GF-D8 (cell line): ENCODE measurements at places on chromosomes 3 and 15.

DNA sequence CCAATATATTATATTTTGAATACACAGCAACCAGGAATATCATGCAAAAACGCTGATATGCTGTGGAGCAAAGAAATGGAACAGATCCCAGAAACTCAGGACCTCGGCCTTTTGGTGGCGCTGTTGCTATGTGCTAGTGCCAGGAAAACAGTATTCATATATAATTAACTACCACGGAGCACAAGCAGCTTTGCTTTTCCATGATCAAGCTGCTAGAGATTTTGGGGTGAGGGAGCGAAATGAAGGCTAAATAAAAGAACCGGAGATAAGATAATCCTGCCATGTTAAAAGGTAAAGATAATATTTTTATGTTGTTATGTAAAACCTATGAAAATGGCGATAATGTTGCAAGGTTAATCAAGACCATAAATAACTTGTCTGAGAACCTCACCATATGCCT, 157.7 kb upstream of the FAM3D start:
- no peak for DNase-seq

DNA sequence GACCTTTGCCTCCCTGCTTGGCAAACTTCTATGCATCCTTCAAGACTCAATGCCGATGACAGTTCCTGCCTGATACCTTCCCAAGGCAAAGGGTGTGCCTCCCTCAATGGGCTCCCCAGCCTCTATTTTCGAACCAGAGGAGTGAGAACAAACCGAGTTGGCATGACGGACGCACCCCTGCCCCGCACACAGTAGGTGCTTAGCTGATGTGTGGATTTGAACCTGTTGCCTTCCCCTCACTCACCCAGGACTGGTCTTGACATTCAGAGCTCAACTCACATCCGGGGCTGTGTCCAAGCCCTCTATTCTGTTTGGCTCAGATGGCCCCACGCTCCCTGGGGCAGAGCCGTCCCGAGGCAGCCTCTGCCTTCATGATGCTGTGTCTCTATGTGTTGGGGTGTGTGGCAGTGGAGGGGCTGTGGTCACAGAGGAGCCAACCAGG, 52.2 kb upstream of the SLC6A11 start:
- no peak for DNase-seq

DNA sequence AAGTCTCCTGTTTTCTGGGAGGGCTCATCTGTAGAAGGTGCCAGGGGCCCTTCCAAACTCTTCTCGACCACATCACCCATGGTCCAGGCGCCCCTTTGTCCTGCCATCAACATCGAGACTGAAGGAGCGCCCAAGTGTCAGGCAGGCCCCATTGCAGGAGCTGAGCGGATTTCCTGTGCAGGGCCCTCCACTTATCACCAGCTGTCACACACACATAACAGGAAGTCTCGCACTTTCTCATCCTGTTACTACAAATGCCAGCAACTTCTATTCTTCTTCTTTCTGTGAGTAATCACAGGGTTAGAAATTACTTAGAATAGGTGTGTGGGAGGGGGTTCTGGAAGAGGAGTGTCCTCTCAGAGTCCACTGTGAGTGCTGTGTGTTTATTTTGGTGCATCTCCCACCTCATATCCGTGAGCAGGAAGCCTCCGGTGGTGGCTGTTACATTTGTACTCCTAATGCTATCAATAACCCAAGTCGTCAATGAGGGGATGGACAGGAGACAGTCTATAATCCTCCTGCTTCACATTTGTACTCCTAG, at the start of gene KLHL6:
Gene KLHL6, minus strand, starts transcription at position 166 of the 541 bp plus-strand sequence. Its CDS starts 53 bp downstream, at position 113.
- DNase-seq, result peak; percentile 92

DNA sequence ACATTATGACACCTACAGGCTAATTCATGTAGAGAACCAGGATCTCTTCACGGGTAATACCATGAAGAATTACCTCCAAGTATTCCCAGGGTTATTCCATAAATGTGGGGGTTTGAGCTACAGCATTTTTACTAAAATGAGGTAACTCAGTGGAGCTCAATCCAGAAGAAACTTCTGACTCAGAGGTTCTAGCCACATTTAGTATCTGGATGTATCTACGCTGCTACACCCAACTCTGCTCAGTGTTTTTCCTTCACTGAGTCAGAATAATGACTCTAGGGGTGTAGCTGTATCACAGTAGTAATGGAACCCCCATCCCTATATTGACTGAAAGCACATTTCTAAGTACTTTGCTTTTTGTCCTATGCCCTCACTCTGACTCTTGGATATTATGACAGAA, 52.4 kb downstream of the COPS2 start:
- DNase-seq, result no peak

GRCh38 chr3:33937628-33938027, 139.2 kb downstream of the PDCD6IP start:
- no peak for DNase-seq

- DNase-seq, result no peak
Measured at GRCh38 chr15:72135719-72136118, 17.5 kb downstream of the SENP8 start.

DNA sequence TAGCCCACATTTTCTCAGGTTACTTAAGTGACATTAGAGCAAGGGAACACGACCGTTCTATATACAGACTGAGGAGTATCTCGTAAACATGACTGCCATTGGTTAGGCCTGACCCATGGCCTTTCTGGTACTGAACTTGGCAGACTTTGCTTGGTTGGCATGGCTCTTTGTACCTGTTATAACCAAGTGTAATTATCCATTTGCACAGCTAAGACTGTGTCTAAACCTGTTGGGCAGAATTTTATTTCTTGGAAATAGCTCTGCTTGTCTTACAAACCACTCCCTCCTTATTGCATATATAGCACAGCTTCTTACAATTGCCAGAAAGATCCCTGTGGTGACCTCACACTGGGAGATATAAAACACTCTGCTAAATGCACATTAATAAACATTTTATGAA, 106.9 kb downstream of the P2RY1 start:
- no peak for DNase-seq

DNA sequence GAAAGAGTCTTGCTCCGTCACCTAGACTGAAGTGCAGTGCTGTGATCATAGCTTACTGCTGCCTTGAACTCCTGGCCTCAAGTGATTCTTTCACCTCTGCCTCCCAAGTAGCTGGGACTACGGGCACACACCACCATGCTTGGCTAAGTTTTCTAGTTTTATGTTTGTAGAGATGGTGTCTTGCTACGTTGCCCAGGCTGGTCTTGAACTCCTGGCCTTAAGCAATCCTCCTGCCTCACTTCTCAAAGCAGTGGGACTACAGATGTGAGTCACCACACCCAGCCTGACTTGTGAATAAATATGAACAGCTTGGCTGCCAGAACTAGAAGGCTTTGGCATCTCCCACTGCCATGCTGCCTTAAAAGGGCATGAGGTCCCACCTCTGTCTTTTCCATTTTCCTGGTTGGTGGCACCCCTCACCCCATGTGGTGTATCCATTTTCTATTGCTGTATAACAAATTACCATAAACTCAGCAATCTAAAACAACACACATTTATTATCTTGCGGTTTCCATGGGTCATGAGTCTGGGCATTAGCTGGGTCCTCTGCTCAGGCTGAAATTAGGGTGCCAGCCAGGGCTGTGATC, 44.3 kb downstream of the PTPRG start:
- DNase-seq, result no peak

GRCh38 chr3:175274056-175274455, 414.9 kb downstream of the NAALADL2 start:
- DNase-seq, result no peak

GRCh38 chr3:69200384-69201068, 78.1 kb upstream of the LMOD3 start:
- no peak for DNase-seq

DNA sequence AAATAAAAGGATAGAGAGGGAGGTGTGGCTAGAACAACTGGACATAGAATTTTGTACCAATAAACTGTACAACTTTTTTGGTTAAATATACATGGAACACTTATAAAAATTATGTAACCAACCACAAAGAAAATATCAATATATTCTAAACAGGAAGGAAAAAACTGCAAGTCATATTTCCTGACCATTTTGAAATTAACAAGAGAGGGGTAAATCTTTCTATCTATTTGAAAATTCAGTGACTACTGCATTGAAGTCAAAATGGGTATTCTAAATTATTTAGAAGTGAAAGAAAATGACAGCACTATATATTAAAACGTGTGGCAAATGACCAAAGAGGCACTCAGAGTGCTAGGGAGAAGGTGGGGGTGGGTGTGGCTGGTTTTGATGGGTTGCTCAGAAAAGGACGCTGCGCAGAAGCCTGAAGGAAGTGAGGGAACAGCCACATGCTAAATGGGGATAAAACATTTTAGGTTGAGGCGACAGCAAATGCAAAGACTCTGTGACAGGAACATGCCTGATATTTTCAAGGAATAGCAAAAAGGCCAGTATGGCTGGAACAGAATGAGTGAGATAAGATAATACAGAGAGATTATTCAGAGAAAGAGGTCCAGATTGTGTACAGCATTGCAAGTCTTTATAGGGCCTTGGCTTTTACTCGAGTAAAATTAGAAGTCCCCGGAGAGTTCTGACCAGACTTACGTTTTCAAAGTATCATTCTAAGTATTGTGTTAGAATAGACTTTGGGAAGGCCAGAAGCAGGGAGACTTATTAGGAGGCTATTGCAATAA, 41.1 kb downstream of the ERICH6 start:
- DNase-seq, result no peak

GRCh38 chr3:7630351-7630911, 769.5 kb downstream of the GRM7 start:
- no peak for DNase-seq

GRCh38 chr15:67480741-67481140, 40.2 kb upstream of the C15orf61 start:
- no peak for DNase-seq
